ENCODE measurements at places on chromosomes 5 and 9.
A peak's percentile ranks its signal among the peaks of the same experiment; 100 is the strongest.

DNA sequence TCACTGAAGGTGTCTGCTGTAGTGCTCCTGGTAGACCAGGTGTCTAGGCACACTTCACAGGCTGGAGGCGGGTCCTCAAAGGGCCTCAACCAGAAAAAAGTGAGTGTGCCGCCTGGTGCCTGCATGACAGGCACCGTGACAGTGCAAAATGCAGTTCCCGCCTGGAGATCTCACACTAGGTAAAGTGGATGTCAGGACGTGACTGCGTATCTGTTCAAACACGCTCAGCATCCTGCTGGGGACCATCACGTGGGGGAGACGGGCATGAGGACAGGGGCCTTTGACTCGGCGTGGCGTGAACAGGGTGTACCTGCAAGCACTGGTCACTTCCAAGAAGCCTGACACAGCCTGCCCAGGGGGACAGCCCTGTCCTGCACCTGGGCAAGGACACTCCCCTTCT is 32.3 kb upstream of the NTNG2 start:
- DNase-seq, result no peak

GRCh38 chr5:116075191-116075831 is 9.5 kb upstream of the COMMD10 start:
- no peak for DNase-seq

- DNase-seq, result no peak
Measured at GRCh38 chr9:133428617-133429101, 6.5 kb downstream of the ADAMTS13 start.

DNA sequence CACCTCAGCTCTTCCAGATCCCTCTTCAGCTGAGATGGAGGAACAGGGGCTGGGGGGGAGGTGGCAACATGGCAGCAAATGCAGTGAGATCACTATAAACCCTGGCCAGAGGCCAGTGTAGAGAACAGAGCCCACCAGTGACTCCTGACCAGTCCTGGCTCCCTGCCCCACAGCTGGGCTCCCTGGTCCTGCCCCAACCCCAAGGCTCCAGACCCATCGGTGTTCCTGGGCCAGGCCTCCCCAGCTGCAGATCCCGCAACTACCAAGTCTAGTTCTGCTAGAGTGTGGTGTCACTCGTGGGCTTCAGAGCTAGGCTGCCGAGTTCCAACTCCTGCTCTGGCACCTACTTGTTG is 16.8 kb downstream of the AKNA start:
- no peak for DNase-seq

GRCh38 chr5:151239237-151239861 is 13.6 kb upstream of the GM2A start:
- peak; percentile 60 for DNase-seq

DNA sequence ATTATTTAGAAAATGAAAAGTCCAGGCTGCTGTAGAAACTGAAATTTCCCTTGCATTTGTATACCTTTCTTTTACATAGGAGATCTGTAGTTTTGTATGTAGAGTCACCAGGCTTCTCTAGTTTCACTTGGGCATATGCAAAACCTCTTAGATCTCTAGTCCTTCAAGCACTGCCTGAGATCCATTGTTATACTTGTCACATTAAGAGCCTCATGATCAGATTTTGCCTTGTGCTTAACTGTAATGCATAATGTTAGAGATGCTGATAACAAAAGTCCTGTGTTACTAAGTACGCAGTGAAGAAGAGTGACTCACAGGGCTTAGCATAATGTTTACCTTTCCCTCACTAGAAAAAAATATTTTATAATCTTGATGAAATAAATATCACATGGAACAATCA is 250.2 kb downstream of the CYLC2 start:
- DNase-seq, result no peak

DNA sequence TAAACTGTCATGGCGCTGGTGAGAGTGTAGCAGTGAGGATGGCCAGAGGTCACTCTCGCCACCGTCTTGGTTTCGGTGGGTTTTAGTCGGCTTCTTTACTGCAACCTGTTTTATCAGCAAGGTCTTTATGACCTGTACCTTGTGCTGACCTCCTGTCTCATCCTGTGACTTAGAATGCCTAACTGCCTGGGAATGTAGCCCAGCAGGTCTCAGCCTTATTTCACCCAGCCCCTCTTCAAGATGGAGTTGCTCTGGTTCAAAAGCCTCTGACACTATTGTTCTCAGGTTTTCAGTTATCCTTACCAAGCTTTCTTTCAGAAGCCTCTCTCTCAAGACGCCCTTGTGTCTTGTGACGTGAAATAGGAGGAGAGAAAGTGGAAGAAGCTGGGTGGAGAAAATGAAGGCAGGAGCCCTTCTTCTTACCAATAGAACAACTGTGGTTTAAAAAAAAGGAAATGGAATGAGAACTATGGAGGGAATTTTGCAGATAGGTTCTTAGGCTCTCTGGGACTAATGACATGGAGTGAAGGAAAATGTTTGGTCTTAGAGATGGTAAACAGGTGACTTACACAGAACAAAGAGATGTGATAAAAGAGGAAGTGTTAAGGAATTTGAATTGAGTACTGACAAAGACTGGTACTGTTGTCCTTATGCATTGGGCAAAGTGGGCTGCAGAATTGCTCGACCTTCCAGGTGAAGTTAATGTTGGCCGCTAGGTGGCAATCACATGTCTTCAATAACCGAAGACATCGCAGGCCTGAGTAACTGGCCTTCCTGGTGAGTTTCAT is 133.3 kb upstream of the RAI14 start:
- DNase-seq, result peak; percentile 20

- DNase-seq, result no peak
Measured at GRCh38 chr5:123279136-123279535, 144.1 kb downstream of the CEP120 start.

GRCh38 chr9:97918611-97919010 is 3.7 kb downstream of the TRMO start:
- no peak for DNase-seq

DNA sequence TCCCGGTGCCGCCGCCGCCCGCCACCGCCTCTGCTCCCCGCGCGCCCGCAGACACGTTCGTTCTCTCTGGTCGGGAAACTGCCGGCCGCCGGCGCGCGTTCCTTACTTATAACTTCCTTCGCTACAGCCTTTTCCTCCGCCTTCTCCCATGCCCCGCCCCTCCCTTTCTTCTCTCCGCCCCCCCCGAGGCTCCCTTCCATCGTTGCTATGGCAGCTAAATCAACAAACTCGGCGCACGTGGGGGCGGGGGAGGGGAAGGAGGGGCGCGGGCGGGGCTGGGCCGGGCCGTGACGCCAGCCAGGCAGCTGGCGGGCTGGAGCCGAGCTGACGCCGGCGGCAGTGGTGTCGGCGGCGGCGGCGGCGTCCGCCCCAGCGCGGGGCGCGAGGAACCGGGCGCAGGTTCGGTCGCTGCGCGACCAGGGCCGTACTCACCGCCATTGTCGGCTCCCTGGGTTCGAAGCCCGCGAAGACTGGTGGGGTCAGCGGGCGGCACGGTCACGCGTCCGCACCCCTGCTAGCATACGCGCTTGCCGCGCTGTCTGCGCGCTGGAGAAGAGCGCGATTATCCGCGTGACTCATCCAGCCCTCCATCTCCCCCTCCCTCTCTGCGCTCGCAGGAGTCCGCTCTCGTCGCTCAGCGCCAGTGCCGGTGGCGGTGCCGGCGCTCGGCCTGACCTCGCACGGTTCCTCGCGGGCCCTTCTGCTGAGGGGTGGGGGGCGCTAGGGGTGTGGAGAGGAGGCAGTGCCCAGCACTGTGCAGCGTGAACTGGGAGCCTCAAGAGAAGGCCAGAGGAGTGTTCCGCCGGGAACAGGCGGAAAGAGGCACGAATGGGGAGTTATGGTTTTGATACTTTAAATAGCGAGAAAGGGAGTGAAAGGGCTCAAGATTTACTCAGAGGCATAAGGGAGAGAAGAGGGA is at the start of gene KLF4:
Gene KLF4 (minus strand): TSS at position 83 of the 919 bp plus-strand sequence. CDS start 597 bp downstream, outside the sequence.
- peak; percentile 68 for DNase-seq

- DNase-seq, result no peak
Measured at GRCh38 chr5:4230786-4231641, 635.4 kb downstream of the IRX1 start.

GRCh38 chr5:93346301-93346700 is 234.7 kb downstream of the NR2F1-AS1 start:
- no peak for DNase-seq

- DNase-seq, result no peak
Measured at GRCh38 chr9:82421498-82421897, 432.9 kb downstream of the SPATA31D1 start.

DNA sequence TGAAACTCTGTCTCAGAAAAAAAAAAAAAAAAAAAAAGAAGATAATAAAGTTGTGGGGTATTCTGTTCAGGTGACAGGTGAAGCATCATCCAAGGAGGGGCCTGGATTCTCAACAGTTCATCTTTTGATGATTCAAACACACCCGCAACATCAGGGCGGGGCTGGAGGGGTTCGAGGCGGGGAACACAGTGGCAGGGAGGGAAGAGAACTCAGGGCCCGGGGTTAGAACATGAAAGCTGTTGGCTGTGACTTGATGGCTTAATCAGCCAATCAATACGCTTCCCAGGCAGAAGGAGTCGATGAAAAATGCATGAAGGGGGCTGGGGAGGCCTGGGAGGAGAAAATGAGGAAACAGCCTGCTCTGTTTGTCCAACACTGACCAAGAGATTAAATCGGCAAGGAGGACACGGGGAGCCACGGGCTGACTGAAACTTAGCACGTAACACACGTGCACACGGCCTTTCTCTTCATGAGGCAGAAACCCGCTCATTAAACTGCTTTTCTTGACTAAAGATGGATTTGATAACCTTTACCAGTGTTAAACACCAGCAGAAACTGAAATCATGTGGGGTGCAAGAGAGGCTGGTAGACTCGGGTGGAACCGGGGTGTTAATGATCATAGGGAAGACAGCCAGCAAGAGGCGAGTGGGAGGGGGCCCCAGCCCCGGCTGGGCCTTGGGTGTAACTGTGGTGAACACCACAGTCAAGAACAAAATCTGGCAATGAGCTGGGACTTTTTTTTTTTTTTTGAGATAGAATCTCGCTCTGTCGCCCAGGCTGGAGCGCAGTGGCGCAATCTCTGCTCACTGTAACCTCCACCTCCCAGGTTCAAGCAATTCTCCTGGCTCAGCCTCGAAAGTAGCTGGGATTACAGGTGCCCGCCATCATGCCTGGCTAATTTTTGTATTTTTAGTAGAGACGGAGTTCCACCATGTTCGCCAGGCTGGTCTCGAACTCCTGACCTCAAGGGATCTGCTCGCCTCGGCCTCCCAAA is 105.7 kb upstream of the RAPGEF1 start:
- DNase-seq, result no peak

GRCh38 chr5:132076202-132076830 is 2.7 kb downstream of the CSF2 start:
- DNase-seq, result no peak

GRCh38 chr5:135857630-135858311 is 23.3 kb downstream of the SLC25A48 start:
- DNase-seq, result no peak

DNA sequence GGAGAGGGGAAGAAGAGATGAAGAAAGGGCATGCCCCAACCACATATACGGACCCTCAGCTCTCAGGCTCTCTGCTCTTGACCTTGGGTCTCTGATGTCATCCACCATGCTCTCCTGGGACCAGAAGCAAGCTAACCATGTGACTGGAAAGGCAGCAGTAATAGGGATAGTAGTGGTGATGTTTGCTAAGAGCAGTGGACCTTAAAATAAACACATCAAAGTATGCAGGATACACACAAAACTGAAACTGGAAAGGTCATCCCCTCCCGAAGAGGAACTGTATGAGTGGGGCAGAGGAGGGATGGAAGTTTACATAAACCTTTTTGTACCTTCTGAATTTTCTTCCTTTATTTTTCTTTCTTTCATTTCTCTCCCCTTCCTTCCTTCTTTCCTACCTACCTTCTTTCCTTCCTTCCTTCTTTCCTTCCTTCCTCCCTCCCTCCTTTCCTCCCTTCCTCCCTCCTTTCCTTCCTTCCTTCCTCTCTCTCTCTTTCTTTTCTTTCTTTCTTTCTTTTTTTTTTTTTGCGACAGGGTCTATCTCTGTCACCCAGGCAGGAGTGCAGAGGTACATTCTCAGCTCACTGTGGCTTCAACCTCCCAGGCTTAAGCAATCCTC is 8.1 kb upstream of the PTPN3 start:
- no peak for DNase-seq

GRCh38 chr9:19231126-19231903 is 822 bp downstream of the DENND4C start:
- peak; percentile 8 for DNase-seq

- DNase-seq, result no peak
Measured at GRCh38 chr9:132228062-132228461, 66.2 kb downstream of the NTNG2 start.

DNA sequence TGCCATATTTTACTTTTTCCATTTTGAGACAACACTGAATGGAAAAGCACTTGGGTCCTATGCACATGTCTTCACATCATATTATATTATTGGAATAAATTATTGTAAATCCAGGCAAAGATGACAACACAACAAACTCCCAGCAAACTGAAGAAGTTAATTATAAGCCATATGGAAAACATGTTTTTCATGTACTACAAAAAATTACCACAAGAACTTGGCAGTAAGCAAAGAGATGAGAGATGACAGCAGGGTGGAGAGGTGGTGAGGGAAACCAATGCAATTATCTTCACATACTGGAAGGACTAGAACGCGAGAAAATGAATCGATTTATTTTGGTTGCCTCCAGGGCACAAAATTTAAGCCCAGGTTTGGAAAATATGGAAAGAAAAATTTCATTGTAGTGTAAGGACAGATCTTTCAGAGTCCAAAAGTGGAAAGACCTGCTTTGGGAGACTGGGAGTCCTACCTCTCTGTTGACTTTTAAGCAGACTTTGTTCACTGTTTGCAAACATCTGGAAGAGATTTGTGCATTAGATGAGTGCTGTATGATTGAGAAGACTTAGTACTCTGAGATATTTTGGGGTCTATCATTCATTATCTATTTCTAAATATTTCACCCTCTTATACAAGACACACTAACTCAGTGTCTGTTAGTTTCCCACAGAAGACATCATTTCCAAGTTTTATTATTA is 138.0 kb downstream of the TMEM232 start:
- no peak for DNase-seq

DNA sequence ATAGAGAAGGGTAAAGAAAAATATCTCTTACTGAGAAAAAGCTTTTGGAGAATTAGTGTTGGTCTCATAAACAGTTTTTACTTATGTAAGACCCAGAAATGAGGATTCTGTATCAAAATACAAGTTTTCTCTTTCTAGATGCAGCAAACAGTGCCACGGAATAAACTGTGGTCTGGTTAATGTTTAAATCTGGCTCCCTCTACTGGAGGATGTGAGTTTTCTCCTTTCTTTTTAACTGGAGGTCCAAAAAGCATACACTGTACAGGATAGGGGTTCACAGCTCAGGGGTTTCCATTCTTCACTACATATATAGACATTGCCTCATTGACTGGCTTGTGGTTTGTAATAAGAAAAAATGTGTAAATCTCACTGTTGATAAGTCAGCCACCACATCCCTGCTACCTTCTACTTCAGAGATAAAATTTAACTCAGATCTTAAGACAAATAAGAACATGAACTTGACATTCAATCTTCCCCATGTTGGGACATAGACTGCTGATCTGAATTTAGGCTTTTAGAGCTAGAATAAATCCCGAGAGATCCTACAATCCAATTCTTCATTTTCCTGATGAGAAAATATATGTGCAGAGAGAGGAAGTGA is 98.9 kb downstream of the CFAP95 start:
- no peak for DNase-seq
